SW480 (cell line): ENCODE measurements at places on chromosomes 7 and 10.

GRCh38 chr10:62688971-62689700 lies 115.4 kb upstream of the ADO start:
- DNase-seq, result no peak

- peak; percentile 29 for DNase-seq
Measured at GRCh38 chr7:836429-836828, 4.2 kb downstream of the SUN1 start.

GRCh38 chr7:120856621-120857352 lies 1.2 kb downstream of the TSPAN12 start:
- DNase-seq, result peak; percentile 56

DNA sequence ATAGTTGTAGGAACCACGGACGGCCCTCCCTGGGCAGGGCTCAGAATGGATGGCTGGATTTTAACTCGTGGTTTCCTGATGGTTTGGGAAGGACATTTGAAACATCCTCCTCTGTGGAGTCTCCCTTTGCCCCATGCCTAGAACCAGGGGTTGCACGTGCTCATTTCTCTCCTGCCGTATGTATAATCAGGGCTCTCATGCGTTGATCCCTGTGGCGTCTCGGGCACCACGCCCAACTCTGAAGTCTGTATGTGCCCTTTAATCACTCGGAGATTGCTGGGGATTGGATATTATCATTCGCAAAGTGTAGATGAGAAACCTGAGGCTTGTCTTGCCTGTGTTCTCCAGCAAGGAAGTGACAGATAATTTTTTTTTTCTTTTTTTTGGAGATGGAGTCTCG lies 257.1 kb downstream of the CAMK1D start:
- no peak for DNase-seq

- DNase-seq, result no peak
Measured at GRCh38 chr10:49094646-49095045, 20.7 kb downstream of the VSTM4 start.

DNA sequence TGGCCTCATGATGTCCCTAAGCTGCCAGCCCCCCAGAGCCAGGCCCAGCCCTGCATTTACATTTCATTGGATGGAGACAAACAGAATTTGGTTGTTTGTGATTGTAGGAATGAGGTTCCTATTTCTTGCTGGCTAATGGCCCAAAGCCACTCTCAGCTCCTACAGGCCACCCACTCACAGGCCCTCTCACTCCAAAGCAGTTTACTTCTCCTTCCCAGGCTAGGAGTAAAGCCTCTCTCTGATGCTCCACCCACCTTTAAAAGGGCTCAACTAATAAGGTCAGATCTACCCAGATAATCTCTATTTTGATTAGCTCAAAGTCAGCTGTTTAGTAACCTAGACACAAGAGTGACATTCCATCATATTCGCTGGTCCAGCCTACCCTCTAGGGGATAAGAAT lies 11.2 kb upstream of the CUZD1 start:
- DNase-seq, result no peak

GRCh38 chr7:68679459-68680234 lies 918.6 kb upstream of the AUTS2 start:
- no peak for DNase-seq

GRCh38 chr7:77931841-77932240 lies 133.3 kb downstream of the PHTF2 start:
- no peak for DNase-seq

DNA sequence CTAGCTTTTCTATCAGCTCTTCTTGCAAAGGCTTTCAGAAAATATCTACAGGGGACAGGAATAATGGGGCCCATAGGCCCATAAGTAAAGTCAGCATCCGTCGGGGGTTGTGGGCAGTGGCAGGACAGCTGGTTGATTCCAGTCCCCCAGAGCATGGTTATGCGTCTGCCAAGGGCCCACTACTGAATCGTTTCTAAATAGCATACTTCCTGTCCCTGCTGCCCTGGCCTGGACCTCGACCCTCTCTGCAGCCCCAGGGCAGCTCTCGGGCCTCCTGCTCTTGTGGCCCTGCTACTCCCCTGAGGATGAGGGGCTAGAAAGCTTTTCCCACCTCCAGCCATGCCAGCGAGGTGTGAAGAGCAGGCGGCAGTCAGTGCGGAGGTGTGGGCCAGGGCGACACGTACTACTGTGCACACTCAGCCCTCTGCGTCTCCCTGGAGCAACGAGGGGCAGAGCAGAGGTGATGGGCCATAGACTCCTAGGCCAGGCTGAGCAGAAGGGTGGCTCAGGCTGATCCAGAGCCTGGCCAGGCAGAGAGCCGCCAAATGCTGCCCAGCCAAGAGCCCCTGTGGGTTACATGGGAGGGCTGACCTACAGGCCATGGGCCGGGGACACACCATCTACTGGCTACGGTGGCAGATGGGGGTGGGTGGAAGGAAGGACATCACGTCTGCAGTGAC lies 4.7 kb upstream of the OPN4 start:
- DNase-seq, result no peak

GRCh38 chr10:118301211-118301610 lies 40.9 kb downstream of the FAM204A start:
- no peak for DNase-seq

DNA sequence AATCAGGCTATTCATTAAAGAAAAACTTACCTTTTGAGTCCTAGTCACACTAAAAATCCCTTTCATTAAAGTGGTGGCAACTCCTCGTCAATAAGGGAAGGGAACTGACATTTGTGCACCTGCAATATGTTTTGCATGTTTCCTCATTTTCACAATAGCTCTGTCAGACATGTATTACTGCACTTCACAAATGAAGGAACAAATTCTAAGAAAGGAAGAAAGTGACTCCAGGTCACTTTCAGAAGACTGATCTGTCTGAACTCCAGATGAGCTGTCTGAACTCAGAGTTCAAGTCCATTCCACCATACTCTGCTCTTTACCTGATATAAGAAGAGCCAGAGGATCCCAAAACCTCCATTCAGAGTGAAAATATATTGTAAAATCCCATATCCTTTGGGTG lies 50.3 kb upstream of the GSAP start:
- DNase-seq, result no peak

DNA sequence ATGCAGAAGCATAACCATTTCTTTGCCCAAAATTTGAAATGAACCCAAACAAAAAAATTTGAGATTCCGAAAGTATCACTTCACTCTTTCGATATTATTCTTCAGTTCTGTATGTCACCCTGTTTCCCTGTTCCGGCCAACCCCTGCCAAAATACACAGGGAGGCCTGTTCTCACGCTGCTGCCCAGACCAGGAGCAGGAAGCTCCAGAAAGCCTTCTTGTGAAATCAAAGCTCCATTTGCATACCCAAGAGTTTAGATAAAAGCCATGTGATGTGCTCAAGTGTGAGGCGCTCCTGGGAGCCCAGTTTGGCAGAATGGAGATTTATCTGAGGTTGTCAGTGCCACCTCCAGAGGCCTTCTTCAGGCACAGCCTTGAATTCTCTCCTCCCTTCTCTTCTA lies 236.2 kb downstream of the FGFR2 start:
- no peak for DNase-seq

GRCh38 chr10:43855667-43856210 lies 207.1 kb upstream of the ZNF32 start:
- DNase-seq, result no peak

GRCh38 chr10:122505885-122506645 lies 44.7 kb downstream of the HTRA1 start:
- DNase-seq, result no peak

- no peak for DNase-seq
Measured at GRCh38 chr10:15072358-15072757, 16.2 kb downstream of the ACBD7 start.

DNA sequence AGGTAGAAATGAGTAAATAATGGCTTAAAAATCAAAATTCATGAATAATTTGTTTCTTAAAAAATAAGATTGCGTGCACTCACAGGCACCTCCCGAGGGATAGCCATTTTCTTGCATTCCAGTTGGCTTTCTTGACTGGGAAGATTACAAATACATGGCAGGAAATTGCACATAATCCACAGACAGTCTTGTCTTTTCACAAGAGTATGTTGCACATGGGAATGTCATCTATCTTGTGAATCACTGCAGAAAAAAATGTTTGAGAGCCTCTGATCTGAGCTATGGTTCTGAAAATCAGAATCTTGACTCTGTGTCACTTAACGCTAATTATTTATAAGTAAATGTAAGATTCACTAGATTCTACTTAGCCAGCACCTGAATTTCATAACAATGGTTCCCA lies 74.1 kb upstream of the PRKG1 start:
- DNase-seq, result no peak

DNA sequence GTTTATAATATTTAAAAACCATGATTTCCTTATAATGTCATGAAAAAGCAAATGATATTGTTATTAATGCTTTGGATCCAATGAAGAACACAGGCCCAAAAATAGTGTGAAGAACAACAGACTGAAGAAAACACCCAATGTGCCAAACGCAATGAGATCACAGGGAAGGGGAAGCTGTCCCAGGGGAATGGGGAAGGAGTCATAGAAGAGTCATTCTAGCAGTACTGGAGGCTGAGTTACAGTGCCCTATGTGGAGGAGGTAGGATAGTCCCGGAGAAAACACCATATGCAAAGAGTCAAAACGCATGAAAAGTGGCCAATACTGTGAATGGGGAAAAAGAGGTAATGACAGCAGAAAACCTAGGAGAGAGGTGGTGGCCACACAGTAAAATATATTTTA lies 50.9 kb downstream of the TPK1 start:
- no peak for DNase-seq

GRCh38 chr7:129315960-129316359 lies 91.1 kb downstream of the AHCYL2 start:
- no peak for DNase-seq

GRCh38 chr10:58820861-58821751 lies 308.4 kb downstream of the BICC1 start:
- DNase-seq, result no peak

DNA sequence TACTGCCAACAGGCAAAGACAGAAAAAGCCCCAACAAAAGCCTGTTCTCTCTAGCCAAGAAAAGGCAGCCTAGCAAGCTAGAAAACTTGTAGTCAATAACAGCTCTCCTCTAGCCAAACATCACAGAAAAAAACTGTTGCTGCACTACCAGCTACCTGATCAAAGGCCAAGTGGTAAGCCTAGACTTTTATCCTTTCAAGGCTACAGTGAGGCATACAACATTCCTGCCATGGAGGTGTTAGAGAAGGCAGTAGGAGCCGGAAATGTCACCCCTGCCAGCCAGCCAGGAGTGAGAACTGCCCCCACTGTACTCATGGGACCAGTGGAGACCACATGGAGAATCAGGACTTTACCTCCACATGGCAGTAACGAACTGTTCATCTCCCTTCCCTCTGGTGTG lies 31.2 kb downstream of the CCDC126 start:
- DNase-seq, result no peak

DNA sequence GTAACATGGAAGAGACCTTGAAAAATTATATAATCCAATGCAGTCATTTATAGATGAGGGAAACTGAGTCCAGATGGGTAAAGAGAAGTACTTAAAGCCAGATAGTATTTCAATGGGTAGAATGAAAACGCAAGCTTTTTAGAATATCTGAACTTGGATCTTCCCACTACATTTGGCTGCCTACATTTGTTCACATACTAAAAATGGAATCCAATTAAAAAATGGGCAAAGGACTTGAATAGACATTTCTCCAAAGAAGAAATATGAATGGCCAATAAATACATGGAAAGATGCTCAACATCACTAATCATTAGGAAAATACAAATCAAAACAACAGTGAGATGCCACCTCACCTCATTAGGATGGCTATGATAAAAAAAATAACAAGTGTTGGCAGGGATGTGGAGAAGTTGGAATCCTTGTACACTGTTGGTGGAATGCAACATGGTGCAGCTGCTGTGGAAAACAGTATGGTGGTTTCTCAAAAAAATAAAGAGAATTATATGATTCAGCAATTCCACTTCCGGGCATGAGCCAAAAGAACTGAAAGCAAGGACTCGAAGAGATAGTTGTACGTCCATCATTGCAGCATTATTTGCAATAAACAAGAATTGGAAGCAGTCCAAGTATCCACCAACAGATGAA lies 188.0 kb downstream of the FRMD4A start:
- no peak for DNase-seq

DNA sequence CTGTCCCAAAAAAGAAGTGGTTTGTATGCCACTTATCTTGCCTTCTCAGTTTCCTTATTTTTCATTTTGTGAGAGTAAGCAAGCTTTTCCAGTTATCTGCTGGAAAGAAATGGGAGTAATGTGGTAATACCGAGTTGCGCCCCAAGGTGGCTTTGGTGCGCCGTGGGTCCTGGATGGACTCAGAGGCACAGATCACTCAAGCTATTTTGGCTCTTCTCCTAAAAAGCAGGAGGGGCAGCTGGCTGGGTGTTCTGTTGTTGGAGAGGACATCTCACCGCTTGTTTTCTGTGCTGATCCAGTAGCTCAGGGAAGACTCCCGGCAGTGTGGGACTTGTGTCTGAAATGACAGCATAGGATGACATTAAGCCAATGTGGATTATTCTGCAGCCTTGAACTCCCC lies 16.4 kb downstream of the PRKRIP1 start:
- no peak for DNase-seq

DNA sequence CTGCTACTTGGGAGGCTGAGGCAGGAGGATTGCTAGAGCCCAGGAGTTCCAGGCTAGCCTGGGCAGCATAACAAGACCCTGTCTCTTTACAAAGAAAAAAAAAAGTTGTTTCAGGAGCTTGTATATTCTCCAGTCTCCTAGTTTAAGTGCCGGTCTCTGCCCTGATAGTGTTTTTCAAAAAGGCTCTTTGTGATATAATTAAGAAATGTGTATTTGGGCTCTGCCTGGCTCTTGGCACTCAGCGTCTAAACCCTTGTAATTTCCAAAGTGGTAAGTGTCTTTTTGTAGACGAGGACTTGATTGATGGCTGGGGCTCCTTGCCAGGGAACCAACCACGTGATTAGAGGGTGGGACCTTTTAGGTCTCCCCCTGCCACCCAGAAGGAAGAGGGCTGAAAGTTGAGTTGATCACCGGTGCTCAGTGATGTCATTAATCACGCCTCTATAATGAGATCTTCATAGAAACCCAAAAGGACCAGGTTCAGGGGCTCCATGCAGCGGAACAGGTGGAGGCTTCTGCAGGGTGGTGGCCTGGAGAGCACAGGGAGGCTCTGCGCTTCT lies 4.4 kb downstream of the EIF3B start:
- no peak for DNase-seq
